Stimulated activated naive CD8-positive, alpha-beta T cell treated with anti-CD3 and anti-CD28 coated beads, Interleukin-15, Interleukin-2, amounts not matched to agents 100 U/mL and 50 U/mL, for 24 hours (primary cell): ENCODE measurements at places on chromosomes 12 and 14.

- no peak for DNase-seq
Measured at GRCh38 chr14:100203962-100204834, 34.7 kb upstream of the YY1 start.

- no peak for DNase-seq
Measured at GRCh38 chr12:59115526-59115925, 195.2 kb upstream of the LRIG3 start.

DNA sequence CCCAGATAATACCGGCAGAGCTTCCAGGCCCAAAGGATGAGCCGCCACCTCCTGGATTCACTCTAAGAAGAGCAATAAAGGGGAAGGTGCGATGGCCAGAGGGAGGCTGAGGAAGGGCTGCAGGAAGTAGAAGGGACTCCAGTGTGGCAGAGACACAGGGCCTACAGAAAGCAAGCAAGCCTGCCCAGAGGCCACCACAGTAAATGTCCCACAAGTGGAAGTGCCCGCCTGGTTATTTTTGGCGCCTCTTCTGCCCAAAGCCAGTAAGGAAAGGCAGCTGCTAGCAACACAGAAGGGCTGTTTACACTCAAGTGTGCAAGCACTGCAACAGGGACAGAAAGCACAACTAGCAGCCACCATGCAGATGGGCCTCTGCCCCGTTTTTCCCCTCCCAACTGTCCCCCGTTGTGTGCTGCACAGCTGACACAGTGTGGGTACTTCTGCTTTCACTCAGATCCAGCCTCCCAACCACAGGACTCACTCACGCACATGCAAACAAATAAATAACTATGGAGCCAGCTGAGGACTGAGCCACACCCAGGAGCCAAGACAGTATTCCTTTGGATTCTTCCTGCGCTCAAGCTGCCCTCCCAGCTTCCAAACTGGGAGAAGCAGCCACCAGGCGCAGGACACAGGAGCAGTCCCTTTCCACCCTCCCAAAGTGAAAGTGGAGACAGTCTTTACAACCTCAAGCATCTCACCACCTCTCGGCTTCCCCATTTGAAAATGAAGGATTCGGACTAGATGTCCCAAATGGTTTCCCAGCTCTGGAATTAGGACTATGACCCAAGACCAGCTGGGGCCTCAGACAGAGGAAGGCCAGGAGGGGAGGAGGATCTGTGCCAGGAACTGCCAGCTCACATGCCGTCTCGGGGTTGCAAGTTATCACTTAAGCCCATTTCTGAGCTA is 40.0 kb upstream of the PNMA1 start:
- DNase-seq, result peak; percentile 72

DNA sequence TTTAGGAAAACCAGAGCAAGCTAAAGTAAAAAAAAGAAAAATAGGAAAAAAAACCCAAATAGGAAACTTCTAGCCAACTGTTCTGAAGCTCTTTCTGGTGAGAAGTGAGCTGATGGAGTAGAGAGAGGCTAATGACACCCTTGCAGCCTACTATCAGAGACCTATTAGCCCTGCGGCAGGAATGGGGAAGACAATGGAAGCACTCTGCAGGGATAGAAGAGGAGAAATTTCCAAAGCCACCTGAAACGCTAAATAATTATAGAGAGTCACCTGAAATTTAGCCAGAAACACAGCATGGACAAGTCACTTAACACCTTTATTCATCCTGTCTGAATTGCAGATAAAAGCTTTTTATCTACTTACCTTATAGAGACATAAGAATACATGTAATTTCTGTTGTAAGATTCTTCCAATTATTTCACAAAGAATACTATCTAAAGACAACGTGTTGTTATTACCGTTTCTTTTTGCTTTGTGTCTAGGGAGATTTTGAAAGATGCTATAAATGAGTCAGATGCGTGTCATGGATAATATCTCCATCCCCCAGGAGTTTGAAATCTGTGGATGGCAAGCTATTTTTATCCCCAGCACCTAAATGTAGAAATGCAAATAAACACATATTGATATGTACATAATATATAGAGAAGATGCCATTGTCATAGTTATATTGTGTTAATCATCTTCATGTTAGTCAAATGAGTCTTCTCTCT is 138.6 kb downstream of the TPH2 start:
- DNase-seq, result no peak

GRCh38 chr14:104865081-104865630 is at the start of gene CEP170B:
Gene CEP170B, plus strand, starts transcription at chr14:104865268. Its CDS starts 3,183 bp downstream, at chr14:104868451.
- DNase-seq, result peak; percentile 46

- peak; percentile 4 for DNase-seq
Measured at GRCh38 chr14:44846232-44846824, 115.4 kb downstream of the KLHL28 start.

GRCh38 chr12:29455087-29455486 is 42.4 kb downstream of the OVCH1 start:
- DNase-seq, result no peak
